Cardiac fibroblast (primary cell): ENCODE measurements at places on chromosomes 7 and 10.

- no peak for DNase-seq
These were observed 21.6 kb downstream of the PITRM1 start for GRCh38 chr10:3150961-3151360.

GRCh38 chr7:29811586-29811985 is 5.3 kb downstream of the WIPF3 start:
- DNase-seq, result no peak

GRCh38 chr10:82210331-82210730 is 335.3 kb downstream of the NRG3 start:
- no peak for DNase-seq

GRCh38 chr10:131179361-131179760 is 132.2 kb downstream of the TCERG1L start:
- DNase-seq, result no peak

DNA sequence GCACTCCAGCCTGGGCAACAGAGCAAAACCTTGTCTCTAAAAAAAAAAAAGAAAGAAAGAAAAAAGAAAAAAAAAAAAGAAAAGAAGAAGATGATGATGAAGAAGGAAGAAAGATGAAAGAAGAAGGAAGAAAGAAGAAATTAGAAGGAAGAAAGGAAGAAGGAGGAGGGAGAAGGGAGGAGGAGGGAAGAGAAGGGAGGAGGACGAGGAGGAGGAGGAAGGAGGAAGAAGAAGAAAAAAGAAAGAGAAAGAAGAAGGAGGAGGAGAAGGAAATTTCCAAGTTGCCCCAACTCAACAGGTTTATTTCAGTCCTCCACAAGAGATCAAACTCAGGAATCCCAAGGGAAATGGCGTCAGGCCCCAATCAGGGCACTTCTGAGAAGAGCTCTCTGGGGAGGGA is 115.7 kb downstream of the ABLIM1 start:
- no peak for DNase-seq

DNA sequence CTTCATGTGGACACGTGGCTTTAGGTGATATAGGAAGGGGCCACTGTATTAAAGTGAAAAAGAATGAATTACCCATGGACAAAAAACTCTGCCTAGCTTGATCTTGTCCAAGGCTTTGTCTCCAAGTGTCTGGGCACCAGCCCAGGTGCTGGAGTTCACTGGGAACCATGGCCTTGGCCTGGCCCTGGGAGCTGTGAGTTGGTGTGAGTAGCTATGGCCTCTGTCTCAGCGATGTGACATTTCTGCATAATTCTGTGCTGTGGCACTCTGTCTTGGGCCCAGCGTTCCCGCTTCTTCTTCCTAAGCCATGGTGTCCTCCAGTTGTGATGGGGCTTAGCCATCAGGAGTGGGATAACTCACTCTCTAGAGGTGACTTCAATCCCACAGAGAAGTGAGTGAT is 119.0 kb upstream of the PPP2R2D start:
- DNase-seq, result no peak

DNA sequence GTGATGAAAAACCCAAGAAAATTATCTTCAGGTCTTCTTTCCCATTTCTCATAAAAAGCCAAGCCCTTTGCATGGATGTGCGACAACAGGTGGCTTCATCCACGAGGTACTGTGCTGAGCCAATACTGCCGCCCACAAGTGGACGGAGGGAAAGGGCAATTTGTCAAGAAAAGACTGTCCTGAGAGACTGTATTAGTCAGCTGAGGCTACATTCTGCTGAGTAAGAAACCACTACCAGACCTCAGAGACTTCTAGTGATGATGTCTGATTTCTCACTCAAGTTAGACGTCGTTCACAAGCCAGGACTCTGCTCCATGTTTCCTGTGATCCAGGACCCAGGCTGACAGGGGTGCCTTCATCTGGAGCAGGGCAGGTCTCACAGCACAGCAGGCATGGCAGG is 171.5 kb upstream of the CDCA7L start:
- DNase-seq, result no peak

DNA sequence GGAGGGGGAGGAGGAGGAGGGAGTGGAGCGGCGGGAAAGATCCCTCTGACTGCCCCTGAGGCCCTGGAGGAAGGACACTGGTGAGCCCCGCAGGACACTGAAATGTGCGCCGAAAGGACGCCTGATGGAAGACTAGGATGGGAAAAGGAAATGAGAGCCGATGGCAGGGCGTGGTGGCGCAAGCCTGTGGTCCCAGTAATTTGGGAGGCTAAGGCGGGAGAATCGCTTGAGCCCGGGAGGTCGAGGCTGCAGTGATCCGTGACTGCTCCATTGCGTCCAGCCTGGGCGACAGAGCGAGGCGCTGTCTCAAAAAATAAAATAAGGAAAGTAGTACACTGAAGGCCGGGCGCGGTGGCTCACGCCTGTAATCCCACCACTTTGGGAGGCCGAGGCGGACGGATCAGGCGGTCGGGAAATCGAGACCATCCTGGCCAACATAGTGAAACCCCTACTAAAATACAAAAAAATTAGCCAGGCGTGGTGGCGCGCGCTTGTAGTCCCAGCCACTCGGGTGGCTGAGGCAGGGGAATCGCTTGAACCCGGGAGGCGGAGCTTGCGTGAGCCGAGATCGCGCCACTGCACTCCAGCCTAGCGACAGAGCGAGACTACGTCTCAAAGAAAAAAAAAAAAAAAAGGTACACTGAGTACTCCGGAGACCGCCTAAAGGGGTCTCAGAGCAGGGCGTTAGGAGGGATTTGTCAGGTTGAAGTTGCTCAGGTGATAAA is 561 bp upstream of the HNRNPF start:
- DNase-seq, result peak; percentile 45

DNA sequence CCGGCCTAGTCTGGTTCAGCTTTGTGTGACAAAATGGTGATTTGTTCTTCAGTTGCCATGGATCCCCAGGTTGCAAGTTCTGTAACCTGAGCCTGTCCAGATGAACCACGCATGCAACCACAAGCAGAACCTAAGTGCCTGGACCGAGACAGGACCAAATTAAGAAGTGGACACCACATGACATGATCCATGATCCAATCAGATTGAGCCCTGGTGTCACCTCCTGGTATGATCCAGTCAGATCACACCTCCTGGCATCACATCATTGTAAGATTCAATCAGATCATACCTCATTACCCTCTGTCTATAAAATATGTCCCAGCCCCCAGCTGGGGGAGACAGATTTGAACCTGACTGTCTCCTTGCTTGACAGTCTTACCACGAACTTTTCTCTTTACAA is 70.0 kb downstream of the MALSU1 start:
- no peak for DNase-seq

- DNase-seq, result no peak
These were observed 12.4 kb upstream of the IL15RA start for GRCh38 chr10:5989756-5990155.

- DNase-seq, result peak; percentile 92
These were observed at the start of gene TFPI2 for GRCh38 chr7:93890464-93891068. TSS of gene TFPI2 (minus strand) at chr7:93890753. CDS start at chr7:93890678, 75 bp downstream.

DNA sequence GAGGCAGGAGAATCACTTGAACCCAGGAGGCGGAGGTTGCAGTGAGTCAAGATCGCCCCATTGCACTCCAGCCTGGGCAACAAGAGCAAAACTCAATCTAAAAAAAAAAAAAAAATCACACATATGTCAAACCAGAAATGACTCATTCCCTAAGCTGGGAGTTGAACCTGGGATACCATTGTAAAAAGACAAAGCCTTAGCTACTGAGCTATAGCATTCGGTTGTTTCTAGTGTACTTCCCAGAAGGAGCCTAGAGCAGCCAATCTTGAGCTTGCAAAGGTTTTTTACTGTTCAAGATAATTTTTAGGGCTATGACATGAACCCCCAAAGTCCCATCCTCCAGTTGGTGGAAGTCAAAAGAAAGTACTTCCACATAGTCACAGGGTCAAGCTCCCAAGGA is 87.9 kb downstream of the ZNF467 start:
- peak; percentile 22 for DNase-seq

GRCh38 chr10:13890233-13891127 is 303.7 kb downstream of the PRPF18 start:
- DNase-seq, result peak; percentile 77

DNA sequence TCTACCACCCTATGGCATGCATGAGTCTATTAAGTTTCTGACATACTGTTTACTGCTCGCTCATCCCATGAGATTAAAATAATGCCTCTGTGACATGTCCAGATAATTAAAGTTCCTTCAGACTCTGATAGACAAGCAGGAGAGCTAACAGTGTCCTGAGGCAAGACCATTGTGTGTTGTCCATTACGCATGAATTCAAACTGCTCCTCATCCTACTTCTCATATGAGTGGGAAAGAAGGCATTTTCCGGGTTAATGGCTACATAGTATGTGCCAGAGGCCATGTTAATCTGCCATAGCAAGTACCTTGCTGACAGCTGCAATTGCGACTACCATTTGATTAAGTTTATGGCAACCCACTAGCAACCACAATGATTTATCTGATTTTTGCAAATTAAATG is 113.3 kb downstream of the GNAI1 start:
- no peak for DNase-seq

DNA sequence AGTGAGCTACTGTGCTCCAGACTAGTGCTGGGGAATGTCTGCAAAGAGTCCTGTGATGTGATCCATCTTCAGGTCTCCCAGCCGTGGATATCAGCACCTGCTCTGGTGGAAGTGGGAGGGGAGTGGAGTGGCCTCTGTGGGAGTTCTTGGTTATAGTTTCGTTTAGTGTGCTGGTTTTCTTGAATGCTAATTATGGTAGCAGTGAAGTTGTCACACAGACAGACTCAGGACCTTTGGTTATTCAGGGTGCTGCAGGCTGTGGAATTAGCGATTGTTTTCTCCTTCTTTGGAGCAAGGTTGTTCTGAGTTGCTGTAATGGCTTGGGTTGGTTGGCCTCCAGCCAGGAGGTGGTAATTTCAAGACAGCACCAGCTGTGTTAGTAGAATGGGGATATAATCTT is 132.7 kb upstream of the HGF start:
- no peak for DNase-seq
